ENCODE measurements at places on chromosomes 7 and 10.

DNA sequence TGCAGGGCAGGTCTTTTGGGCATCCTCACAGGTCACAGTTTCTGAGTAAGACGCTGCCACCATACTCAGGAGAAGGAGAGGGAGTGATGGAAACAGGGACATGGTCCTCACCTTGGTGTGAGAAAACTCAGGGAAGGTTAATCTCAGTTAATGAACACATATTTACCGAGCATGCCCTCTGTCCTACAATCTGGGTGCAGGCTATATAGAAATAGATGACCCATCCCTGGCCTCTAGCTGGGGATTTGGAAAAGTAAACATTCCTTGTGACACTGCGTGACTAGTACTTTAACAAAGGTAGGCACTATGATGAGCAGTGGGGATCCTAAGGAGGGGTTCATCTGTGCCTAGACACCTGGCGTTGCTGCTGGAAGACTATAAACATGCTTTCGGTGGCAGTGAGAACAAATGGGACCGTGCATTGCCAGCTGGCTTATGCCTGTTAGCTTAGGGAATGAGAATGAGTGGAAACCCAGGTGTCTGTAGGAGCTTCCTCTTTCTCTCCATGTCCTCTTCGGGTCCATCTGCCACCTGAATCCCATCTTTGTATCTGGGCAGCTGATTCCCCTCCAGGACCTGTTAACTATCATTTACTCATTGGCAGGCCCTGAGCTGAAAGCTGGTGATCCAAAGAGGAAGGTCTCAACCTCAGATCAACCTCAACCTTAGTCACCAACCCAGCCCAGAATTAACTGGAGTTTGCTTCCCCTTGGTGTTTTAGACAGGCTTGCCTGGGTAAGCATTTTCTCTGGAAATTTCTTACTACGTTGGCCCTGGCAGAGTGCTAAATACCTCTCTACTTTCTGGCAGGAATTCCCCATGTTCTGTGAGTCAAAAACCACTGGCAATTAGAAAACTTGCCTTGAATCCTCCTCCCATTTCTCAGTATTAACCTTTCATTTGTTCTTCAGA, 794 bp downstream of the MBL2 start:
- no peak for DNase-seq

DNA sequence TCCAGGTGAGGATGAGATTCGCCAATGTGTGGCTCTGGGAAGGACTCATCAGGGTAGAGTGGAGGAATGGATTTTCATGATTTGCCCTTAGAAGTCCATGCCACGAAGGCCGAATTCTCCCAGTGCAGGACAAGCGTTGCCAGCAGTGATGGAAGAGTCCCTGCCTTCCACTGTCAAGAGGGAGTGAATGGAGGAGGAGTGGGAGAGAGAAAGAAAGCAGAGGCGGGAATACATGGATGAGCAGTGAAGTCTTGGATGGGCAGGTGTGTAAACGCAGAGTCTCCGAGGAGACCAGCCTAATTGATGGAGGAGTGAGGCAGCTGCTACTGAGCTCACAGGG, 419.2 kb downstream of the GLRX3 start:
- no peak for DNase-seq

DNA sequence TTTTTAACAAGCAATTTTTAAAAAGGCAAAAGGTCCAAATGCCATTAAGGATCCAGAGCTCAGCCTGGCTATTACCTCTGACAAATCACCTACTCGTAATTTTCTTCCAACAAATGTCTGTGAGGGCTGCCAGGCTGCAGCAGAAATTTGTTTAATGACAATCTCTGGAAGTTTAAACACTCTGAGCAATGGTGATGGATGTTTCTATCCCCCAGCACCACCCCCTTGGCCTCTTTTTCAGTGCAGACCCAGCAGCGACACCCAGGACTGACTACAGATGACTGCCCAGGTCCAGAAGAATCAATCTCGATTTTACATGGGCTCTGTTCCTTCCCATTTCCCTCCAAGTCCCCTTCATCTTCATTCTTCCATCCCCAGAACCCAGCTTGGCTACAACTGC, 201.4 kb upstream of the AOAH start:
- no peak for DNase-seq

- DNase-seq = no peak
These were observed 84.1 kb downstream of the CCSER2 start for GRCh38 chr10:84412482-84412881.

DNA sequence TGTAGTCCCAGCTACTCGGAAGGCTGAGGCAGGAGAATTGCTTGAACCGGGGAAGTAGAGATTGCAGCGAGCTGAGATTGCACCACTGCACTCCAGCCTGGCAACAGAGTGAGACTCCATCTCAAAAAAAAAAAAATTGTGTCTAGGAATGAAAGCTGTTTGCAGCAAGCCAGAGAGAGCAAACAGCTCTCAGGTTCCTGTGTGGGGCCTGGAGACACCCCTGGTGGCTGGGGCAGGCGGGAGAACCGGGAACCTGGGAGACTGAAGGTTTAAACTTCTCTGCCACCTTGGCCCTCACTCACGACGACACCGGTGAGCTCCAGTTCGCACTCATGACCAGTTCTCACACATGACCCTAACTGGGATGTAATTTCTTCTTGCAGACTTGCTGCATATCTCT, 13.2 kb upstream of the UNCX start:
- no peak for DNase-seq

Data from left colon (tissue), 2 donors.